T-helper 1 cell (primary cell): ENCODE measurements at places on chromosomes 4 and X.

DNA sequence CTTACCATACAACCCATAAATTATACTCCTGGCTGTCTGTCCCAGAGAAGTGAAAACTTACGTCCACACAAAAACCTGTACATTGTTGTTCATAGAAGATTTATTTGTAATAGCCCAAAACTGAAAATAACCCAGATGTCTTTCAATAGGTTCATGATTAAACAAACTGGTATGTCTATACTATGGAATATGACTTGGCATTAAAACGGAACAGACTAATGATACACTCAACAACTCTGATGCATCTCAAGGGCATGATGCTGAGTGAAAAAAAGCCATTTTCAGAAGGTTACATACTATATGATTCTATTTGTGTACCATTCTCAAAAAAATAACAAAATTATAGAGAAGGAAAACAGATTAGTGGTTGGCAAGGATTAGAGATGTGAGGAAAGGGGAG, 11.6 kb upstream of the MND1 start:
- DNase-seq, result no peak

DNA sequence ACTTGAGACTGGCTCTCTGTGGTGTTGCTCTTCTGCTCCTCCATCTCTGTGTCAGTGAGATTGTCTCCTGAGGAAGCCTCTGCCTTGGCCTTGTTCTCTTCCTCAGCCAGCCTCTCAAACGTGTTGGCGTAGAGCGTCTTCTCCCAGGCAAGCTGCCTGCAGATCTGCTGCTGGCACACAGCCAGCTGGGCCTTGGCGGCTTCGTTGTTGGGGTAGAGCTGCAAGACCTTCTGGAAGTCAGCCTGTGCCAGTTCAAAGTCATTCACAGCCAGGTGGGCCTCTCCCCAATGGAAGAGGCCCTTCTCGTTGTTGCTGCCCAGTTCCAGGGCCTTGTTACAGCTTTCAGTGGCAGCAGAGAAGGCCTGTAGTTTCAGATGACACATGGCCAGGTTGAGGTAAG, 159.1 kb downstream of the NDST3 start:
- DNase-seq, result no peak

DNA sequence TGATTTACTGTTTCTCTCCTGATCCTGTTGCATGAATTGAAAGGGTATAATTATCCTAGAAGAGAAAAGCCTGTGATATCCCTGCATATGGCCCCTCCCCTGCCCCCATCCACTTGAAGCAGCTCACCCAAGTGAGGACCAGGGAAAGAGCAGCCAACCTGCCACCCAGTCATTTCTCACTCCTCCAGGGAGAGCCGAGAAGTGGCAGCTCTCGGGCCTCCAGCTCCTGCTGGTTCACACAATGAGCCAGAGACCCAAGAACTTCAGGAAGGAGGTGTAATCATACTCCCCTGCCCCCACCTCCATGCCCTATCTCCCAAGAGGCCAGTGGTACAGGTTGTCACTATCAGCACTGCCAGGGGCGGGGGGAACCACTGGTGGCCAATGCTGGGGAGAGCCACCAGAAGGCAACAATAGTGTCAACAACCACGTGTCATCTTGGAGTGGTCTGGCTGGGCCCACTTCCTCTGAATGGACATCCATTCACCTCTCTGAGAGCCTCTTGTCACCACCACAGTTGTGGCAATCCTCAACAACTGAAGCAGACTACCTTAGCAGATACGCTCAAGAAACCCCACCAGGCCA, 42.9 kb downstream of the APOO start:
- DNase-seq, result no peak

DNA sequence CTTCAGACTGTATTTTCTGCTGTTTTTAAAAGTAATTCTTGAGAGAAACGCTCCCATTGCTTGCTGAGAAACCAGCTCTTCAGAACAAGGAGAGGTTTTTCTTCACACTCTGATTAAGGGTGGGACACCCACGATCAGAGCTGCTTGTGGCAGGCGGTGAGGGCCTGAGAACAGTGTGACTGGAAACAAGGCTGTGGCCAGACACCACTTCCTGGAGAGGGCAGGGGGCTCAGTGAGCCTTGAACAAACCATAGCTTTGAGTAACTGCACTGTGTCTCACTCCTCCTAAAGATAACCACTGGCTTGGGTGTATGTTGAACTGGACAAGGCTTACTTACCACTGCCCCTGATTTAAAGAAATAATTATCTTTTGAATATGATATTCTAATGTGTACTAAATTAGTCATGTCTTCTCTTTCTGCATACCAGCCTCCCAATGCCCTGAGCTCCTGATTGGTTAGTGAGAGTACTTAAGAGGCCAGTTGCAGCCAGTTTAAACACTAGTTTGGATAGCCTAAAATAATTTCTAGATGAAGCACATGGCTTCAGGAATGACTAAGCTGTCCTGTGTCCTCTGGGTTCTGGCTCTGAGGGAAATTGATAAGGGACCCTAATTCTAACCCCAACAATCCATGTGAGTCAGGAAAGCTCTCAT, 3.7 kb upstream of the GPR82 start:
- DNase-seq, result no peak

DNA sequence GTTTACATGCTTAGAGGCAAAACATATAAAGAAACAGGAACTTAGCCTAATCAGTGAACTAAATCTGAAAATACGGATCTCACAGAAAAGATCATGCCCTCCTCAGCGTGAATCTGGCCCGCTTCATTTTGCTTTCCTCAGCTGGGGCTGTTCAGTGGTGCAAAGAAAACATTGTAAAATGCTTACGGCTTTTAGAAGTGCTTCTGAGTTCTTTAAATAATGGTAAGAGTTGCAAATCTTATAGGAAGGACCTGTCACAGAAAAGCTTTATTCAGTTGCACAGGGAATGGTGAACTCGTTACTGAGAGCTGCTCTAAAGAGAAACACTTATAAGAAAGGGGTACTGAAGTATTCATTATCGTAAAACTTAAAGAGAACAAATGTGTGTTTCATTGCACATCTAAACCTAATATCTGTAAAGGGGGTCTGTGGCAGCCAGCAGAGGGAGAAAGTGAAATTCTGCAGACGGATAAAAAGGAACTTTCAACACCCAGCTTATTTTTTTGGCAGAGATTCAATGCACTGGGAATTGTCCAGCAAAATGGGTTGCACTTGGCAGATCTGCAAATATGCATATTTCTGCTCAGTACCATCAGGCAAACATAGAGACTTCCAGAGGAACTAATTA, 139.2 kb upstream of the ANK2 start:
- DNase-seq, result no peak

GRCh38 chrX:124030520-124030919, 69.0 kb downstream of the STAG2 start:
- no peak for DNase-seq

DNA sequence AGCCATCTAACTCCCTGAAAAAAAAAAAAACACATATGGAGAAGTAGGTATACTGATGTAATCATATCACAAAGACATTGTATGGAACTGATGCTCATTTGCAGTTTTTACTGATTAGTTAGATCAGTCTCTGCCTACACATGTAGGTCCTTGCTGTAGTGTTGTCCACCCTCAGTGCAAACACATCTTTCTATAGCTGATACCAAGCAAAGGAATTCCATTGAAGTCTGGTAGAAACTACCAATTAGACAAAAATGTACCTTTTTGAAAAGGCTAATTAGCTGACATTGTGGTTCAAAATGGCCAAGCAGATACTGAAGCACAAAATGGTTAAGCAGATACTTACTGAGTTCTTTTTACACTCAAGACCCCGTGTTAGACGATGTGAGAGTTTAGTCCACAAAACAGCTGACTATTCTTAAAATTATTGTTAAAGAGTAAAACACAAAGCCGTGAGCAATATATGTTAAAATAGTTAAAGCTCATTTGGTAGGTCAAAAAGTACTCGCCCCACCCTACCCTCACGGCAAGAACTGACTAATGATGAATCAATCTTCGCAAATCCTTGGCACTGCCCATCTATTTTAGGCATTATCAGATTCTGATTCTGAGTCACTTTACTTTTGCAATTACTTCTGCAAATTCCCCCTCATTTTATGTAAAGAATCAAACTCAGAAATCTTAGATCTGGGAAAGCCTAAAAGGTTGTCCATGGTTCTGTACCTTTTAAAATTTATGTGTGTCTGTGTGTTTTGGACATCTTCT, 40.4 kb downstream of the COL4A6 start:
- no peak for DNase-seq

GRCh38 chrX:65667503-65668376, at the start of gene MSN:
MSN (plus strand) TSS chrX:65667654; CDS start chrX:65667842, 188 bp downstream.
- DNase-seq, result peak; percentile 60

GRCh38 chrX:131735127-131735526, 191.3 kb downstream of the OR13H1 start:
- no peak for DNase-seq

DNA sequence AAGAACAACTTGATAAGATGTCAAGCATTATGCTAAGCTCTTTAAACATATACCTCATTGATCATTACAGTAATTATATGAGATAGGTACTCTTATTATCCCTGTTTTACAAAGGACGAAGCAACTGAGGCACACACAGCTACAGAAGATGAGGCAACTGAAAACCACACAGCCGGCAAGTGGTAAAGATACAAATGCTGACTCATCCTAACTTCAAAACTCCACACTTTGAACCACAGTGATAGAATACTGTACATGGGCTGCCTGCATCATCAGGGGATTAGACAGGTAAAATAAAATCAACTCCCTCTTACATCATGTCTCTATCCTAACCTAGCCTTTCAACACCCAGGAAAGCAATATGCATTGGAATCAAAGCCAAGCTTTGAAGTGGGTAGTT, 47.8 kb downstream of the LHFPL1 start:
- no peak for DNase-seq
